ENCODE measurements at places on chromosomes 4 and X.

GRCh38 chrX:66676990-66677389 lies 38.1 kb upstream of the EDA2R start:
- DNase-seq = no peak

- no peak for DNase-seq
Observed at GRCh38 chrX:29297171-29297800, 710.0 kb downstream of the IL1RAPL1 start.

GRCh38 chr4:89295415-89295927 lies 12.1 kb downstream of the GPRIN3 start:
- no peak for DNase-seq

GRCh38 chr4:81604683-81605218 lies 133.0 kb upstream of the RASGEF1B start:
- no peak for DNase-seq

DNA sequence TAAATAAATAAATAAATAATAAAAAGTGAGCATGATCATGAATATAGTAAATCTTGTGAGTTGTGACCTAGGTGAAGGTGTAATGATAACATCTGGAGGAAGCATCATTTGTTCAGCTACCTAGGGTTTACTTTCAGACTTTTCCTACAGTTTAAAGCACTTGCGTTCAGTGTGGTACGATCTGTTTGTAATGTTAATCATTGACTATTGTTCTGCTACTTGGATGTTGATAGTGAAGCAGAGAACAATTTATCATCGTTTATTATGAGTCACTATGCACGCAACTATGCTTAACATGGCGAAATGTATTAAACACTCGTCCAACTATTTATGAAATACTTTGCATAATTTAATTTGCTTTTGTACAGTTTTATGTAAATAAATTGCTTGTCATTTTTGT lies 426.2 kb downstream of the PCDH7 start:
- no peak for DNase-seq

DNA sequence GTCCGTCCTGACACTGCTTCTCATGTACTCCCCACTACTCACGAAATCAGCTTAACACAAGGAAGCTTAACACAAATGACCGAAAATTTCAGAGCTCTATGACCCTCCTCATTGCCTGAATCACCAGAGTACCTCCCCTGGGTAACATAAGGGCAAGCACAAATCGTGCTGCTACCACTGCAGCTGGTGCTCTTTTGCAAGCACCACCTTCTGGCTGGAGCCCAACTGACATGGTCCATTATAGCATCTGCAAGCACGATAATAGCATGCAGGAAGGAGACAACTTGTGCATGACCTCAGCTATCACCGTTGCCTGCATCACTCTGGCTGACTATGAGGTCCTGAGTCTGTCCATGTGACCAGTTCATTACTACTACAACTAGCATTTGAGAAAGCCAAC lies 308.0 kb downstream of the TEX13C start:
- DNase-seq = no peak

DNA sequence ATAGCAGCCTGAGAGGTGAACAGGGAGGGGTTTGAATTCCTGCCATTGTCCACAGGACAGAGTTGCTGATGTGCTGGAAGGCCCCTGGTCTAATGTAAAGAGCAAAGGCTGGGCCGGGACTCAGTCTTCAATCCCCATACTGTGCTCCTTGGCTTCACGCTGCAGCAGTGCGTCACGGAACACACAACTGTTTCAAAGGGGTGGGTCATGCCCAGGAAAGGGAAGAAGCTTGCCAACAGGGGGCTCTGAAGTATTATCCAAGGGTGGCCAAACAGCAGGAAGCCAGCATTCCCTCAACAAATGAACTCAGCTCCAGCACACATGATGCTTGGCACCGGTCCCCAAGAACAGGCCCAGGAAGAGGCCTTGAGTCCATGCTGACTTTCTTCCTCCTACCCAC lies 122.5 kb downstream of the NFKB1 start:
- DNase-seq = no peak

DNA sequence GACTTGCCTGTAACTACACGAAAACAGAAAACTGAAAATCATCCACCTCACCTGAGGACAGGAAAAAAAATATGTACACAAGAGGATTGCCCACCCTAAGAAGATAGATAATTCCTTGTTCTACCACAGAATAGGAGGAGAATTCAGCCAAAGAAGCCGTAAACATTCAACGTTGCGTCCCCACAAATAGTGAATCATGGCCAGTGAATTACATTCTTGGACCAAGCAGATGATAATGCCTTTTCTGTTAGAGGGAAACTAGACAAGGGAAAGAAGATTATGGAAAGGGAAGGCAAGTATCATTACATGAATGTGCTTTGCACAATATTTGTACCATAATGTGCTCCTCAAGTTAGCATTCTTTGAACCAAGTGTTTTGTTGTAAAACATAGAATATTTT lies 95.5 kb upstream of the C1QTNF7 start:
- no peak for DNase-seq

GRCh38 chrX:11296051-11296450 lies 2.8 kb downstream of the AMELX start:
- no peak for DNase-seq

DNA sequence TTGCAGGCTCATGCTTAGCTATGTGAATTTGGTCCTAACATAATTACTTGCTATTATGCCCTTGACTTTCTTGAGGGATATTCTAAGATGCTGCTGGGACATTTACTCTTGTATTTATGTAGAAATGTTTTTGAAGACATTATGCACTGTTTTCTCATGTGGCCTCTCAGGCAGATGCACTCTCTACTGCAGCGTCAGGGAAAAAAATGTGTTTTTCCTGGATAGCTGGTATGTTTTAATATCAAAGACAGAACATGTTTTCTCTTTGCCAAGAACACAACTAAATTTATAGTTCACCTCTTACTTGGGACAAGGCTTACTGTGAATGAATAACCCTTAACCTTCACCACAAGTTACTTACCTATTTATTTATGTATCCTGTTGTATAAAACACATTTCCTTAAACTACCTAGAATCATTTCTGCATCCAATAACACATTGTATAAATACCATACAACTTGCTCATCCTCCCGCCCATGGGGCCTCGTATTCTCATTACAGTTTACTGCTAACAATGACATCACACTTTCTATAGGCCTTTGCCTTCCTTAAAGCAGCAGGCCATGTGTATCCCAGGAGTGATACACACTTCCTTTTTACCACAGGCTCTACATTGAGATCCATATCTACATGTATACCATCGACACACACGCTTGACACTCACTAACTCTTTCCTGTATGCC lies 178.7 kb downstream of the SLIT2 start:
- no peak for DNase-seq

- DNase-seq = no peak
Observed at GRCh38 chr4:153093802-153094201, 110.4 kb upstream of the TRIM2 start.

GRCh38 chr4:155026715-155027114 lies 181.7 kb upstream of the NPY2R start:
- no peak for DNase-seq

DNA sequence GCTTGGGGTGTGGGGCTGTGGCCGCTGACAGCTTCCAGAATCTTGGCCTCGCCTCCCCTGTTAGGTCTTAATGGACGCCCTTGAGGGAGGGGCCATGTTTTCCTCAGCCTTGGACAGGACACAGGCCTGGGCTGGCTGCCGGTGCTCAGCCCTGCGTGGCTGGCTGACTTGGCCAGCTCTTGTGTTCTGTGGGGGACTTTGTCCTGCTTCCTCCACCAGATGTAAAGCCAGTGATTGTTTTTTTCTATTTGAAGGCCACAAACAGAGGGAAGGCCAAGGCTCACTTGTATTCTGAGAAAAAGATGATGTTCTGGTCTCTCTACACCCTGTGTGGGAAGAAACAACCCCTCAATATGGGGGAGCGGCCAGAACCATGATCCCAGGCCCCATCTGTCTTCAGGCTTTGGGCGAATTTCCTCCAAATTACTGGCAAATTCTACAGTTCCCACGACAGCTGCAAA lies 71.3 kb downstream of the HTRA3 start:
- no peak for DNase-seq

DNA sequence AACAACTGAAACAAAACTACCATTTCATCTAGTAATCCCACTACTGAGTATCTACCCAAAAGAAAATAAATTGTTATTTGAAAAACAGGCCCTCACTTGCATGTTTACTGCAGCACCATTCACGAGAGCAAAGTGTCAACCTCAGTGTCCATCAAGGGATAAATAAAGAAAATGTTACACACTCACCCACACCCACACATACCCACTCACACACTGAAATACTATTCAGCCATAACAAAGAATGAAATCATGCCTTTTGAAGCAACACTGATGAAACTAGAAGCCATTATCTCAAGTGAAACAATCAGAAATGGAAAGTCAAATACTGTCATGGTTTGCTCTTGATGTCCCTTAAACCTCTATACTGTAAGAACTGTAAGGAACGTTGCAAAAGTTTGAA lies 44.8 kb upstream of the CLNK start:
- no peak for DNase-seq

DNA sequence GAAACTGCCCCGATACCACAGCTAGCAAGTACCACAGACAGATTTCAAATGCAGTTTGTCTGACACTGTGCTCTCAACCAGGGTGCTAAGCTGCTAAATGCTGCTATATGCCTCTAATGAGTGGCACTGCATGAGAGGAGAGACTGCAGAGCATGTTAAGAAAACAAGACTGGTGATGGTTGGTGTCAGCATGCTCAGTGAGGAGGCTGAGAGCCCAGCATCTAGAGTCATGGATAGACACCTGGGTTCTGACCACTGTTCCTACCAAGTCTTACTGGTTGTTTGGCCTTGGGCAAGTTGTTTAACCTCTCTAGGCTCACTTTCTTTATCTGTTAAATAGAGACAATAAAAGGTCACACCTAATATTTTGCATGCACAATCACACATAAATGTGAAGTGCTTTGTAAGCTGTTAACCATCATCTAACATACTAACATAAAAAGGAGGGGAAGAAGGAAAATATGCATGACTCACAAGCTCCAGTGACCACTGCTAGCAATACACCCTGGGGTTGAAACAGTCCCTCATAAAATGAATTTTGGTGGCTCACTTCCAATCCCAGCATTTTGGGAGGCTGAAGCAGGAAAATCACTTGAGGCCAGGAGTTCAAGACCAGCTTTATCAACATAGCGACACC lies 20.7 kb downstream of the HHIP start:
- no peak for DNase-seq

DNA sequence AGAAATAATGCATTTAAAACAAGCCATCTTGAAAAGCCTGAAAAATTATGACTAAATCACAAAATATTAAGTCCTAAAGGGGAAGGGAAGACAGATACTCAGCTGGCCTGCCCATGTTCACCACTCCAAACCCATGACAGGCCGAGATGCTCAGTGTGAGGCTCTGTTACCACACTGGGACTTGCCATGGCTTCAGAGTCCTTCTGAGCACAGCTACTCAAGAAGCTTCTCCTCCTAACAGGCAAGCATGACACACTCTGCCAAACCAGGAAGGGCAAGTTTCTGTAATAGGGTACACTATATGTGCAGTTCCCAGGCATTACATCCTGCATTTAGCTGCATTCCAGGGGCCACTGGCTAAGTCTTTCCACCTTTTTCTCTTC lies 34.0 kb upstream of the CYBB start:
- DNase-seq = no peak

GRCh38 chrX:1358793-1359476 lies 22.4 kb downstream of the IL3RA start:
- DNase-seq = no peak

- no peak for DNase-seq
Observed at GRCh38 chrX:37754516-37754915, 25.3 kb upstream of the CYBB start.

DNA sequence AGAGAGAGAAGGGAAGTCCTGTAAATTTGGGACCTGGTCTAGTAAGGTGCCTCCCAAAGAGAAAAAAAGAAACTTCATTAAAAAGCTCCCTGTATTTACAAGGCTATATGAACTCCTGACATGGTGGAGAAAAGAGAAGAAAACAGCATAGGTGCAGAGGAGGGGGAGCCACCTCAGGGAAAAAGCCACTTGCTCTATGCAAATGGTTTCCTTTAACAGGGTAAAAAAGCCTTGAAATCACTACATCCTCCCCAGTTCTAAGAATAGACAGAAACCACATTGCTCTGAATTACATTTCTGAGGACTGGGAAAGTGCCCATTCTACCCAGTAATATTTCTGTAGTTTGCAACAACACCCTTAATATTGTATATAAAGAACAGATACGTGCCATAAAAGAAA lies 165.5 kb downstream of the KLF8 start:
- no peak for DNase-seq

All from stimulated activated CD8-positive, alpha-beta memory T cell treated with anti-CD3 and anti-CD28 coated beads, Interleukin-4, amount 100 ng/mL, for 4 hours (primary cell).